ENCODE measurements at places on chromosomes 16 and 17.

- DNase-seq, result no peak
Observed at GRCh38 chr16:50996166-50996829, 154.8 kb downstream of the SALL1 start.

- DNase-seq, result peak; percentile 46
Observed at GRCh38 chr17:36940313-36941264, 3.3 kb downstream of the LHX1 start.

DNA sequence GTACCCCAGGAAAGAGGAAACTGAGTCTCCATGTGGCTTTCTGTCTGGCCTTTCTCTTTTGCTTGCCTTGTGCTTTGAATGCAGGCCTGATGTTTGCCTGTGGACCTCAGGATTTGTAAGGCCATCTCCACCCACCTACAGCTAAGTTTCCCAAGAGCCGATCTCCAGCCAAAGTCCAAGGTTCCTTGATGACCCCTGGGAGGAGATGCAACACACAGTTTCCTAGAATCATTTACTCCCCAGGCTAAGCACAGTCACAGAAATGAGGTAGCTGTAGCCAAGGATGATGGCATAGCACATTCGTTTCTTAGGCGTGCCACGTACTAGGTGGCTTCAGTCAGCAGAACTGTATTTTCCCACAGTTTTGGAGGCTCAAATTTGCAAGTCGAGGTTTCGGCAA lies 595.4 kb downstream of the MAF start:
- no peak for DNase-seq

GRCh38 chr17:59520251-59520650 lies 45.2 kb upstream of the DHX40 start:
- no peak for DNase-seq

DNA sequence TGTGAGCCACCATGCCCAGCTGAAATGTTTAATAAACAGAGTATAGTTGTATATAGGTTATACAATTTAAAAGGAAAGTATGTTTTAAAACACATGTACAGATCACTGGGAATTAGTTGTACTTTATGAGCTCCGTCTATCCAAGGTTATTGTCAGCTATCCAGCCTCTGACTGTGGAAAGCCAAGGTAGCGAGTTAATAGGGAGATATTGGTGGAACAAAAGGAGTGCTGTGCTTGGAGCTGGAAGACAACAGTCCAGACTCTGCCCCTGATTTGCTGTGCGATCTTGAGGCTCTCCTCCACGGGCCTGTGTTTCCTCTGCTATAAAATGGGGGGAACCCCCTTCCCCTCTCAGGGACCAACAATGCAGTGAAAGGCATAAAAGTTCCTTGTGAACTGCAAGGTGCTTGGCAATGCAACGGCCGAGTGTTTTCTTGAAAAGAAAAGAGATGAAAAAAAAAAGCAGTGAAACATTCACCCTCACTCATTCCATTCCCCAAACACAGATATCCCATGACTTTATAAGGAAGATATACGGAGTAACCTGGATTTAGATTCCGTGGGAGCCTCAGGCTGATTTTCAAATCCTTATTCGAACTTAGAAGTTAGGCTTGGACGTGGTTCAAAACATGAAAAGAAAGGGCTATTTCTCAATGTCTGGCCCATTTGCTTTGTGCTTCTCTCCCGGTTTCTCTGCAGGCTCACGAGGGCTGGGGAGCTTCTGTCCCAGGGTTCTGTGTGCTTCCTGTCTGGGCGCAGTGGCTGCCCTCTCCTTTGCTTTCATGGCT lies 34.1 kb downstream of the CUEDC1 start:
- DNase-seq, result peak; percentile 43

DNA sequence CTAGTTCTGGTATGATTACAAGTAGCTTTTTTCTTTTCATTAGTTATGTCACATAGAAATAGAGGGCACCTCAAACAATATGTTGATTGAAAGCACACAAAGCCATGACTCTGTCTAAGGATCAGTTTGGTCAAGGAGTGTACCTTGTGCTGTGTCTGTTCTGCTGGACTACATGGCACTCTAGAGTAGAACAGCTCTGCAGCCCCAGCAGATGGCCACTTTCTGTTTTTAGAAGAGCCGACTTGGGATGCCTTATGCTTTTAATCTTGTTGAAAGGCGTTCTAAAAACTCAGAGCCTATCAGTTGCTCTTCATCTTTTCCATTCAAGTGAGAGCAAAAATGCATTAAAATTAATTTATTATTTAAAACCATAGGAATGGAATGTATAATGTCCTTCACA lies 49.3 kb upstream of the CA10 start:
- DNase-seq, result no peak

GRCh38 chr17:31068291-31068690 lies 26.5 kb upstream of the NF1 start:
- DNase-seq, result no peak

DNA sequence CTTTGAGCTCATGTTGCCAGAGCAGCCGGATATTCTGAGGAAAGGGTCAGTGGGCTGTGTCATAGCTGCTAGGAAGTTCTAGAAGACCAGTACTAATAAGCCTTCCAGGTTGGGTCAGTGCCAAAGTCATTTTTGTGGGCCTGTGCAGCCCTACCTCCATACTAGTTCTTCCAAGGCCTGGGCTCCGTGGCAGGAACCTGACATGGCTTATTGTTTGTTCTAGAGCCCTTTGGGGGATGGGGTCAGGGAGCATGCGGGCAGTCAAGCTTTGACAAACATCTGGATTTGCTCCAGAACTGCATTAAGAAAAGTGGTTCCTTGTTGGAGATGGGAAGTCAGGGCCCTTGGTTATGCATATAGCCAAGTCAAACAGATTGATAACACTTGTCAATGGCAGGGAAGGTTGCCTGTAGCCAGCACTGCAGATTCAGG lies 7.6 kb downstream of the ALKBH5 start:
- no peak for DNase-seq

GRCh38 chr17:79826204-79826680 lies 13.0 kb downstream of the CBX4 start:
- DNase-seq, result peak; percentile 67

GRCh38 chr16:59432276-59432675 lies 698.2 kb upstream of the GOT2 start:
- no peak for DNase-seq

GRCh38 chr17:51391982-51392654 lies 131.8 kb downstream of the UTP18 start:
- DNase-seq, result no peak

DNA sequence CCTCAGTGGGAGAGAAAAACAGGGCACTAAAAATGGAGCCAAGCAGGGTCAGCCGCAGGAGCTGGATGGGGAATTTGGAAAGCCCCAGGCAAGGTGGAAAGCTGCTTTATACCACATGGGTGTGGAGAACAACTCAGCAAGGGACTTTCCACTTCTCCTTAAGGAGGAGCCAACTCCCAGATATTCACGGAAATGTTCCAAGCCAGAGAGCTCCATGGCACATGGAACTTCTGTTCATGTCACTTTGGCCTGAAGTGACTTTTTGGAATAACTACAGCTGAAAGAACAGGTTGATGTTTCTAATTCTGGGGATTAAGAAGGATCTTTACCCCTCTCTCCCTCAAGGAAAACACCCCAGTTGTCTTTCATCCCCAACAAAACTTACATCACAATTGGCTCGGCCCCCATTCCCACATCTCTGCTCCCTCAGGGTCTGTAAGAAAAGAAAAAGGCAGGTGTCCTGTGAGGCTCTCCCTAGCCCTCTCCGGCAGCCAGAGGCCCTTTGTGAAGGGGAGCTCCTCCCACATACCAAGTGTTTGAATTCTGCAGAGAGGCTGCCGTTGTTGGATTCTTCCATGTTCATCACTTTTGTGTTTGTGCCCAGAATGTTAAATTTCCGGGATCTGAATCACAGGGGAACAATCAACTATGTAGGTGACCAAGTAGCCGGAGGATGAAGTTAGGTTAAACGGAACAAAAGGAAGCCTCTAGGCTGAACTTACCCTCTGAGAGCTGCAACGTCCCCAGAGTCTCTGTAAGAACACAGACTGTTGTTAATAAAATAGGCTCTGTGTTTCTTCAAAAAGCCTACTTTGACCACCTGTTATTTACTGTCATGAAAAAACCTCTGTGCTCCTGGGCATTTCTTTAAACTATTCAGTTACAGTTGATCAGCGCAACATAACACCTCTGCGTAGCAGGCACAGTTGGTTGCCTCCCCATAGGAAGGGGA lies 41.0 kb downstream of the STAT5A start:
- DNase-seq, result no peak

- DNase-seq, result no peak
Observed at GRCh38 chr17:64020056-64020766, at the start of gene ICAM2. Gene ICAM2 (minus strand): TSS chr17:64020633. CDS start chr17:64006691, 13,942 bp downstream.

DNA sequence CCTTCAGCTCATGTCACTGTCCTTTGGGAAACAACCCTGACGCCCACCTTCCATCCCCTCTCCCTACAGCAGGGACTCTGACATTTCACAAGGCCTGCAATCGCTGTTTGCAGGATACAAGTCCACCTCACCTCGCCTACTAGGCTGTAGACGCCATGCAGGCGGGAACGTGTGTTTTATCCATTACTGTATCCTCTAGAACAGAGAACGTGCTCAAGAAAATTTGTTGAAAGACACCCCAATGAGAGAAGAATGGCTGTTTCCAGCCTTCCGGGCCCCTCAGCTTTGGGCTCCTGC lies 1.5 kb upstream of the TTYH2 start:
- DNase-seq, result no peak

DNA sequence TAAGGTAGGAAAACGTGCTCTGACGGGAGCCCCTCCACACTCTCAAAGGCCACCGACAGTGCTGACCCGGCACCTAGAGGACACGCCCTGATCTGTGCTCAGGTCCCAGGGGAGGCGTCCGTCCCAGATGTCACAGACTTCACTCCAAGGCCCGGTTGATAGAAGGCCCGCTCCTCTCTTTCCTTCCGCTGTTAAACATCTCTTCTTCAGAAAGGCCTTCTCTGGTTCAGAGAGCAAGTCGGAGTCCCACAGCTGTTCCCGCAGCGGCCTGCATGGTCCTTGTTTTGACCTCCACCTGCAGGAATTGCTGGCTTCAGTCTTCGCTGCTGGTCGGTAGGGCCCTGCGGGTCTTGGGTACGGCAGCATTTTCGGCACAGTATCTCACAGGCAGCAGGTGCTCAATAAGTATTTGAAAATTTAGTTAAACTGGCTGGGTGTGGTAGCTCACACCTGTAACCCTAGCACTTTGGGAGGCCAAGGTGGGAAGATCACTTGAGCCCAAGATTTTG lies 88.5 kb downstream of the MRC2 start:
- DNase-seq, result no peak

GRCh38 chr17:72682605-72683004 lies 409.9 kb downstream of the SLC39A11 start:
- DNase-seq, result no peak

GRCh38 chr16:19583665-19584300 lies 28.3 kb downstream of the VPS35L start:
- DNase-seq, result no peak

- DNase-seq, result peak; percentile 34
Observed at GRCh38 chr17:67642488-67642887, 75.2 kb upstream of the NOL11 start.

GRCh38 chr16:70529051-70529777 lies 5.6 kb downstream of the SF3B3 start:
- peak; percentile 44 for DNase-seq

DNA sequence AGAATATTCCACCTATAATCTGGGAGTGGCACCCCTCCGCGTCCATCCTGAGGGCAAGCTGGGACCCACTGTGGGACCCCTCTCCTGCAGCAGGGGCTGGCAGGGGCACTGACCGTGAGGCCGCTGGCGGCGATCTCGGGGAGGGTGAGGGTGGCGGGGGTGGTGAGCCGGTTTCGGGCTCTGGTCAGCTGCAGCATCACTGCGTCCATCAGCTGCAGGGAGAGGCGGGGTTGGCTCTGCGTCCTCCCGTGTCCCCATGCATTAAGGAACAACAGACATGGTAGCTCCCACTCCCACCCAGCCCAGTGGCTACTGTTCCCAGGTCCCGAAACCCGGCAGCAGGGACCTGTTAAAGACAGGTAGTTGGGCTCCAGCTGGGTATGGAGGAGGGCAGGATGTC lies 3.3 kb downstream of the SMIM22 start:
- no peak for DNase-seq

DNA sequence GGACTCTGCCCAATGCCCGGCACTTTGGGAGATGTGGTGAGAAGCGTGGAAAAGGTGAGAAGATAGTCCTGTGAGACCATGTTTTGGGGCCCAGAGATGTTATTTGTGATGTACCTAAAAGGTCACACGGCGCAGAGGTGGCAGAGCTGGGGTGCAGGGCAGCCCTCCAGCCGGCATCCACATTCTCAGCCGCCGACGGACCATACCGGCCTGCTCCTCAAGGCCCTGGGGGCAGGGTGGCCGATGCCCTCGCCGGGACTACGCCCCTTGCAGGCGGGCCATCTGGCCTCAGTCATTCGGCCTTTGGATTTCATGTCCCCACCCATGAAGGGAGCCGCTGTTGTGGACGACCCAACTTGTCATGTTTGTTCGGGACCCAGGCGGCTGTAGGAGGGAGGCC lies 131.4 kb upstream of the GSE1 start:
- no peak for DNase-seq

GRCh38 chr17:77667478-77667877 lies 291.0 kb upstream of the TNRC6C start:
- DNase-seq, result peak; percentile 42

GRCh38 chr17:49994085-49995054 lies 654 bp downstream of the DLX3 start:
- no peak for DNase-seq

GRCh38 chr16:29680180-29680598 lies 1.2 kb downstream of the QPRT start:
- DNase-seq, result no peak

GRCh38 chr16:57297856-57298255 lies 13.4 kb upstream of the PLLP start:
- no peak for DNase-seq

- no peak for DNase-seq
Observed at GRCh38 chr17:40260528-40260927, 27.2 kb upstream of the CDC6 start.

- DNase-seq, result no peak
Observed at GRCh38 chr16:1828645-1829410, 1.8 kb downstream of the FAHD1 start.

GRCh38 chr17:60067871-60068270 lies 10.8 kb downstream of the HEATR6 start:
- no peak for DNase-seq
